ENCODE measurements at places on chromosomes 4 and X. TPM values are rescaled to one million over a fixed set of nuclear protein-coding genes. Genes with fewer than 3 reads are reported as not detected.

DNA sequence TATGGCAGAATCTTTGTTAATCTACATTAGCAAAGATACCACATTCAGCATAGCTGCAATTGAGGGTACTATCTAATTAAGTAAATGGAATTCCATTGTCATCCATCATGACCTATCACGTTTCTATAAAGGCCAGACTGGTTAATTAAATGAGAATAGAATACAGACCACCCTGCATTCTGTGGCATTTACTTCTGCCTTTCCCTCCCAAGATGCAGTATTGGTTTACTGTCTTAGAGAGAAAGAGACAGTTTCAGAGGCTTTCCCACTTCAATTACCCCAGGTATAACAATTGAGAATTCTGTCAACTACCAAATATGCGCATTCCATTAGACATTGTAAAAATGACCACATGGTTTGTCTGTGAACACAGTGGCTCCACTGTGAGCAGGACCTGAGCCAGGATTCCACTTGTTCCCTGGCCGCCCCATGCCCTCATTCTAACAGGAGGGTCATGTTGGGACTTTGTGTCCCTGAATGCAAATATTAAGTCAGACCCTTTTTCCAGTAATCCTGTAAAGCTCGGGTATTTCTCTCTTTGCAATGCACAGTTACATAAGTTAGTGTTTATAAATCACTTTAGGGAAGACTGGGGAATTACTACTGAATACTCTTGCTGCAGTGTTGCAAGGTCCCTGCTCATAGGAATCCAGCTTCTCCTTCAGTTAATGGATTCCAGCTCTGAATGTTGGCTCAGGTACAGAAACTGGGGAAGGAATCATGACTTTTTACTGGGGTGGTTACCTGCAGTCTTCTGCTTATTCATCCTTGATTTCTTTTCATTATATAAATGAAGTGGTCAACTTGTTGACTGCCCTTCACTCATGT lies 261.0 kb downstream of the PDGFC start:
- no peak for DNase-seq

- DNase-seq = peak; percentile 40
Observed at GRCh38 chr4:6986072-6986780, 56.9 kb upstream of the TADA2B start.

GRCh38 chr4:10172278-10172921 lies 55.8 kb upstream of the WDR1 start:
- no peak for DNase-seq

GRCh38 chrX:136369377-136369776 lies 68.6 kb downstream of the ADGRG4 start:
- no peak for DNase-seq

- DNase-seq = no peak
Observed at GRCh38 chr4:60088807-60089486, 1111.2 kb upstream of the ADGRL3 start.

GRCh38 chrX:145949056-145949455 lies 131.4 kb downstream of the SLITRK2 start:
- no peak for DNase-seq

The CHM gene
- total RNA-seq = 41.3 TPM

GRCh38 chrX:10923466-10923865 lies 187.7 kb upstream of the HCCS start:
- no peak for DNase-seq

The TMSB15C gene
- total RNA-seq = 1.3 TPM

DNA sequence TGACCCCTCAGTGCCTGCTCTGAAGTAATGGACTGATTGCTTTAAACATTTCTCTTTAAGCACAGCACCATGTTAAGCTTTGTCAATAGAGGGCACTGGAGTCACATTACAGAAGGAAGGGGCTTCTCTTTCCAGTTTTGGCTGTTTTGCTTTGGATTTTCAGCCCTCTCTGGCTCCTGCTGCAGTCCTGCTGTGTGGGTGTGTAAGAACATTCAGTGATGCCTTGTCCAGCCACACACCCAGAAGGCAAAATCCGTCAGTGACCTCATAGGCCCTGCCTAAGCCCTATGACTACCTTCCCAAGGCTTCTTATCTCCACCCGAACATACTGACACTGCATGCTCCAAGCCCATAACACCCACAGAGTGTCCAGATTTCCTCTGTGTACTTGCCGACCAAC lies 215.3 kb upstream of the CTSO start:
- DNase-seq = peak; percentile 76

The TRIM61 gene
- 0.26 TPM for total RNA-seq

The SSX3 gene
- not detected for total RNA-seq

DNA sequence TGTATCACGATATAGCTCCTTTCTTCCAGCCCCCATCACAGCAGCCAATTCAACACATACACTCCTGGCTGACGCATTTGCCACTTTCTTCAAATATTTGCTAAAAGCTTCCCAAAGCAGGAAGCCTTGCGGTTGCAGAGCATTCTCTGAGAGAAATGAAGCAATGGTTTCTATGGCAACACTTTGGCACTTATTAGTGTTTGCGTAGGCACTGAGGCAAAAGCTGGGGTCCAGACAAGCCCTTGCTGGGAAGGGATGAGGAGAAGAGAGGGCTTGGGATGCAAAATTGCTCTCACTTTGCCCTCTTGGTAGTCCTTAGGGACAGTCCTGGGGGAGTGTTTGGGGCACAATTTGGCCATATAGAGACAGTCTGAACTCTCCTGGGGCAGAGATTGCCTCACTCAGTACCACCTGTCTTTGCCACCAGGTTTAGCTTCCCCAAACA lies 55.0 kb upstream of the PAK3 start:
- peak; percentile 92 for DNase-seq

- no peak for DNase-seq
Observed at GRCh38 chr4:137800861-137801260, 268.6 kb upstream of the PCDH18 start.

The VSIG4 gene
- total RNA-seq = not detected

The CYBB gene
- total RNA-seq = not detected

- no peak for DNase-seq
Observed at GRCh38 chr4:13912436-13912925, 285.0 kb upstream of the BOD1L1 start.

The TMEM131L gene
- 7.8 TPM for total RNA-seq

- DNase-seq = no peak
Observed at GRCh38 chr4:118751629-118752323, 66.6 kb downstream of the METTL14 start.

- no peak for DNase-seq
Observed at GRCh38 chr4:113101669-113102068, 52.2 kb downstream of the ANK2 start.

The SGMS2 gene
- 85.3 TPM for total RNA-seq

- DNase-seq = no peak
Observed at GRCh38 chr4:139137763-139138162, 39.3 kb downstream of the ELF2 start.

The FDCSP gene
- not detected for total RNA-seq

GRCh38 chr4:74874753-74875367 lies 58.1 kb upstream of the PARM1 start:
- DNase-seq = peak; percentile 79

DNA sequence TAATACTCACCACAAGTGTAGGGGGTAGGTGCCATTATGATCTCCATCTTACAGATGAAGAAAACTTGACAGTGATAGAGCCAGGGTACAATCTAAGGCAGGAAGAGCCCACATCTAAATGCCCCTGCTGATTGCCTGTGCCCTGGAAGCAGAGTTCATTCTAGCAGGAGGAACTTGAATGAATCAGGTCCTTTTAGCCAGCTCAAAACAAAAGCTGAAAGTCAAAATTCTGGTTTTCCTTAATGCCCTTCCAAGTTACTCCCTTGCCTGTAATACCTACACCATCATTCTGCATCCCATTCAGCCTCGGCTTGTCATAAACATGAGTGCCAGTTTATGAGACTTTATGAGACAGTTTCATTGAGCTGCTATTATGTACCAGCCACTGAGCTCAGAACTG lies 89.6 kb downstream of the SCD5 start:
- DNase-seq = no peak

The AREG gene
- 1,402 TPM for total RNA-seq

DNA sequence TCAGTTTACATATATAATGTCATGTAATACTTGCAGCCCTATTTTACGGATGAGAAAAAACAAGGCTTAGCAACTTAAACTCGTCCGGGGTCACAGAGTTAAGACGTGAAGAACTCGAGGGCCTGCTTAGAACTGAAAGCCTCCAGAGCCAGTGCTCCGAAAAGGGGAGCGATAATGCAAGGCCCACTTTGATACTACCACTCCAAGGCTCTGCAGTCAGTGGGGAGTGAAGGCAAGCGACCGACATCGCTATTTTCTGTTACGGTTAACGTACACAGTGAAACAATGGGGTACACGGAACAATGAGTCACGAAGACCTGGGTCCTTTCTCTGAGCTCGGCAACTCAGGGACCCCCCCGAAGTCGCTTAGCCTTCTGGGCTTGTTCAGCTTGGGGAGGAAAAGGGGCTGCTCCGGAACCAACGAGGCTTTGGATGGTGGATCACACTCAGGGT lies 965 bp downstream of the PPA2 start:
- DNase-seq = no peak

GRCh38 chr4:137674066-137674465 lies 141.8 kb upstream of the PCDH18 start:
- peak; percentile 8 for DNase-seq

The SLC6A14 gene
- total RNA-seq = 0.44 TPM

The SPANXN4 gene
- not detected for total RNA-seq

The NCAPG gene
- total RNA-seq = 38.6 TPM

DNA sequence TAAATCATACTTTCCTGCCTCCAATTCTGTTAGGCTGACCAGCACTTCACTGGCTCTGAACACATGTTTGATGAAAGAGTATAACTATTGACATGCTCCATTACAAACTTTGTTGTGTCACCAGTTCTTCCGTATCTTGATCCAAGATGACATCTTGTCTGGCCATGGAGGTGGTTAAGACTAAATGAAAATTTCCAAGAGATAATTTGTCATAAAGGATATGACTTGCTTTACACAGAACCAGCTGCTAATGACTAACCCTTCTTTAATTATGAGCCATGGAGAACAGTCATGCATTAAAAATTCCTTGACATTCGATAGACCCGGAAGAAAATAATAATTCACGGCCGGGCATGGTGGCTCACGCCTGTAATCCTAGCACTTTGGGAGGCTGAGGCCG lies 17.7 kb upstream of the N4BP2 start:
- peak; percentile 14 for DNase-seq

DNA sequence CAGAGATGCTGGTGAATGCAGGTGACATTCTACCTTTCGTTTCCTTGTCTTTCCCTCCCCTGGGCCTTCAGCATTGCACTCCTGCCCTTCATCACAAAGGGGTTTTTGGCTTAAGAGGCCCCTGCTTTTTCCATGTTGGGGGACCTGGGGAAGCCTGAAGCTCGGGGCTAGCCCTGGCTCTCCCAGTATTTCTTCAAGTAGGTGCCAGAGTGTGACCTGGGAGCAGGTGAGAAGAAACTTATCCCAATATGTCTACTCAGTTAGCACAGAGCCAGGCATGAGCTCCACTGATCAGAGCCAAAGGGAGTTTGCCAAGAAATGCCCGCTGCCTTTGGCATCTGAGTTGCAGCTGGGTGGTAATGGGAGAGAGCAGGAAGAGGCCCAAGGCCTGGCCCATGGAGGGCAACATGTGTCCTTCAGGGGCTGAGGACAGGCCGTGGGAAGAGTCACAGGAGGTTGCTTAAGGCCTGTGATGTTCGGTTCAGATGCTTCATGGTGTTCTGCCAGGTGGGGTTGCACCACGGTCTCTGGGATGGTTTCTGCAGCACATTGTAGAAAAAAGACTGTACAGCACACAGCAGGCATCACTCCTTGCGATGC lies 7.6 kb downstream of the PRRG3 start:
- DNase-seq = no peak

The SPANXD gene
- not detected for total RNA-seq

DNA sequence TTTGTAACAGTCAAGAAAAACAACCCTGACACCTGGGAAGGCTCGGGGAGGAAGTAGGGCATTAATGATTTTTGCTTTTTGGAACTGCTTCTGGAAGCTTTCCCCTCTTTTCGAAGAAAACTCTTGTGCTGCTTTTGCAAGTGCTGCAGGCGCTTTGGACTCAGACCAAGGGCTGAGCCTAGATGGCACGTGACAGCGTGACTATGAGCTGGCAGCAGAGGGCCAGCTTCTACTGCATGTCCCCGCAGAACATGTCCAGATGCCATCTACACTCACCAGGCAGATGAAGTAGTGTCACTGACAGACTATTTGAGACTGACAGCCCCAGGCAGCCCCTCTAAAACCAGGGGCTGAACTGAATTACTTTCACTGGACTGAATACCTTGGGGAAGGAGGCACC lies 6.2 kb downstream of the NR0B1 start:
- DNase-seq = peak; percentile 72

DNA sequence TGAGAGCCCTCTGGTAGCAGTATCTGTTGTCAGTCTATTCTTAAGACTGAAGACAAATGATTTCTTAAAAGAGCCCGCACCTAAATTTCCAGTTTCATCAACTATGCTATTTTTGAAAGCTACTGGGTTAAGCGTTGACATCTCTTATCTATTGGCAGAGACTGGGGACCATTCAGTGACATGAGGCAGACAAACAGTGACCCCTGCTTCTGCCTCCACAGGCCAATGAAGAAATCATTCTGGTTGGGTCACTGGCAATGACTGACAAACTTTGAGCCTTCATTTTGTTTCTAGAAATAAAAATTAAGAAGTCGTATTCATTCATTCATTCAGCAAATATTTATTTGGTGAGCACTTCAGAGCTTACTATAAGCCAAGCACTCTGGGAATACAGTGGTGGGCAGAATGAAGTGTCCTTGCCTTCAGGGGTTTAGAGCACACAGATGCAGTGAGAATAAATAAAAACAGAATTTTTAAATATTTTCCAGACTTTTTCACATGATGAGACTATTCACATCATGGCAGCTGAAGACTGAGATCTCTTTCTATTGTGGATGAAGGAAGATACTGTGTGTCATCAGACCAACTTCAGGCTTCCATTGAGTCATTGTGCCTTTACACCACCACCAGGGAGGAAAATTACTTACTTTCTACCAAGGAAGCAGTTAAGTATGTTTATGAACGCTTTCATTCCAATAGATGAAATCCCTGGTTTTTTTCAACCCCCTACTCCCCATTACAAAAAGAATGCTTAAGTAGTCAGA lies 36.0 kb downstream of the SORBS2 start:
- no peak for DNase-seq

DNA sequence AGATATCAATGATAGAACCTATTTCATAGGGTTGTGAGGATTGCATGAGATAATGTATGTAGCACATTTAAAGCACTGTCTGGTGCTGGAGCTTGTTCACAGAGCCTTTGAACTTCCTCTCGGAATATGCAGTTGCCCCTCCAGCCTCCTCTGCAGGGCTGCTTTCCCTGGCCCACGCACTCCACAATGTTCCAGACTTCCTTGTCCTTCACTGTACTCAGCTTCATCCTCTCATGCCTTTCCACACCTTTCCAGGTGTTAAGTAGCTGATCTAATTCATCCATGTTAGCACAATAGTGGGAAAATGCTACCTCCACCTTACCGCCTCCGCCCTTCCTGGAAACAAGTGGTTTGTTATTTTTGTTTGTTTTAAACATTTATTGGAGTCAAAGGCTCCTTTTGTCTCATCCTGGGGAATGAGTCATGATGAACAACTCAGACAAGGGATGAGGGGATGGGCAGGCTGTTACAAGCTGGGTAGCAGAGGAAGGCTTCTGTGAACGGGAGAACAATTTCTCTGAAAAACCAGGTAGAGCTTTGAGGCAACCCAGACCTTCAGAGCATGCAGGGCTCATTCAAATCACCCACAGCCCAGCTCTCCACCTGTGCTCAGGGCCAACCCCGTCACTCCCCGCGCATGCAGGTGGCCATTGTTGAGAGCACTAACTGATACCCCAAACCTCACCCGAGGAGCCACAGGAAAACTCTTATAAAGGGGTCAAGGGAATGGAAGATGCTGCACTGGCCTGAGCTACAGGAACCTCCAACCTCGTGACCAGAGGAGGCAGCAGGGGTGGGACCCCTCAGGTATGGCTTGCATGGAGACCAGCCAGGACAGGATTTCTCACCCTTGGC lies 84.9 kb upstream of the TBL1X start:
- peak; percentile 88 for DNase-seq
